ENCODE measurements at places on chromosomes 2 and 18. TPM values are rescaled to one million over a fixed set of nuclear protein-coding genes. Genes with fewer than 3 reads are reported as not detected.

- peak; percentile 77 for DNase-seq
Observed at GRCh38 chr2:74515981-74516633, 1.9 kb downstream of the TLX2 start.

DNA sequence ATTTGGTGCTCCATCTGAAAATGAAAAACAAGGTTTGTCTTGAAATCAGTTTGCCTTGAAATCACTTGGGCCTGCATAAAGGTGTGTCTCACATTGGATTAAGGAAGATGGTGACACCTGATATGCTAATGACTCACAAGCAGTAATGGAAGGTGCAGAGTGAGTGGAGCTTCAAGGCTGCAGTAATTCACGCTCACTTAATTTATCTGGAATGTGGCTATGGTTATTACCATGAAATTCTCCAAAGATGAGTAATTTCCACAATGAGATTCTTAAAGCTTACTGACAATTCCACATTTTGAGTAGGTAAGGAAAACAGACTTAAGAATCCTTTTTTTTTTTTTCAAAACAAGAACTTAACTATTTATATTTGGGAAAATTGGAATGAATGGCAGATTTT, 156.8 kb downstream of the PAX3 start:
- DNase-seq, result no peak

GRCh38 chr2:60558536-60558935, 5.1 kb upstream of the BCL11A start:
- DNase-seq, result no peak

GRCh38 chr2:121707920-121708361, 28.7 kb downstream of the NIFK start:
- DNase-seq, result no peak

DNA sequence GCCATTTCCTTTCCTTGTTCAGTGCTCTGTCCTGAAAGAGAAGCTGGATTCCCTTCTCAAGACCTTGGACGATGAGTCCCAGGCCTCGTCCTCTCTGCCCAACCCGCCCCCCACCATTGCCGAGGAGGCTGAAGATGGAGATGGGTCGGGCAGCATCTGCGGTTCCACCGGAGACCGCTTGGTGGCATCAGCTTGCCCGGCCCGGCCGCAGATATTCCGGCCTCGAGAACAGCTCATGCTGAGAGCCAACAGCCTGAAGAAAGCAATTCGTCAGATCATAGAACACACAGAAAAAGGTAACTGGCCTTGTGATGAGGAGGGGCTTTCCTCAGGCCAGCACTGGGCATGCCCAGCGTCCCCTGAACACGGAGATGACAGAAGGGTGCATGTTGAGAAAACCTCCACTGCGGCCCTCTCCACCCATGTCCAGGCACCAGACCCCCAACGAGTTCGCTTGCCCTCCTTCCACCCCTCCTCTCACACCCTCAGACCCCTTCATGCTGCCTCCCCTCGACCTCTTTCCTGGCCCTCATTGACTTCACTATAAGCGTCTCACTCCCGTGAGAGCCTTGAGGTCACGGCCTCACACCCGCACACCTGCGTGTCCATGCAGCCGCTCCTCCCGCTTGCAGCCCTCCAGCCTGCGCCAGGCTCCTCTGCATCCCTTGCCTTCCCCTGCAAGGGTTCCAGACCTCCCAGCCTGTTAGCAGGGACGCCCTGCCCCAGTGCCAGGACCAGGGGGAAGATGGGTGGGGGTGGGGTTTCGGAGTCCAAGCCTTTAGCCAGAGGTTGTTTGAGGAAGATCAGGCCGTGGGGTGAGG, 95.0 kb downstream of the DGKD start:
- DNase-seq, result peak; percentile 80

DNA sequence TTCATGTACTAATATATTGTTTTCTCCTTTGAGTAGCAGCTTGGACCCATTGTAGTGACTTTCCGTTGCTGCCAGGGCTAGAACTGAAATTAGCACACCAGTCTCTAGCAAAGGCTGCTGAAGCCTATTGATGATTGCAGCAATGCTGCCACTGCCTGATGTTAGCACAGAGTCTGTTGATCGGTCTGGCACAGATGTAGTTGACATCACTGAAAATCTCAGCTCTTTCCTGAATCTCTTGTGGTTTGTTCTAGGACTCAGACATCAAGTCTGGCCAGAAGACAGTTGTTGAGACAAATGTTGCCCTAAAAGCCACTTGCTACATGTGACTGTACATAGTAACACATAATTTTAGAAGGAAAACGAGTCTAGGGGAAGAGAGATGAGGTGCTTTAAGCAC, 47.2 kb downstream of the VAPA start:
- no peak for DNase-seq

GRCh38 chr2:46181306-46181705, 115.9 kb upstream of the EPAS1 start:
- DNase-seq, result no peak

- DNase-seq, result no peak
Observed at GRCh38 chr2:144493027-144493809, 26.7 kb downstream of the ZEB2 start.

- DNase-seq, result no peak
Observed at GRCh38 chr2:103289105-103289725, 527.4 kb downstream of the TMEM182 start.

DNA sequence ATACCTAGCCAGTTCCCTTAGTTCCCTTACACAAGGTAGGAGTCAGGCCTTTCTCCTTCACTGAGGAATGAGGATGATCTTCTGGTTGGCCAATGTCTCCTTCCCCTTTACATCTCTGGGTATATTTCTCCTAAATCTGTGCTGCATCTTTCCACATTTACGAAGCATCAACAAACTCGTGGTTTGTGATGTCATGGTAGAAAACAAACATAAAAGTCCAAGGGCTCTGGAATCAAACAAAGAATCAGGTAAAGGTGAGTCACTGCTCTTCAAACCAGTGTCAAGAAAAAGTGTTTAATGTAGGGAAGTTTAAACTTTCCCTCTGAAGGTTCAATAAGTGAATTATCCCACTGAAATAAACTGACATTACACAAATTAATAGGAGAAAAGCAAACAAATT, 122.9 kb downstream of the METTL8 start:
- no peak for DNase-seq

GRCh38 chr2:14348247-14348646, 284.3 kb upstream of the LRATD1 start:
- no peak for DNase-seq

GRCh38 chr18:54956506-54956905, 2.8 kb downstream of the CCDC68 start:
- no peak for DNase-seq

DNA sequence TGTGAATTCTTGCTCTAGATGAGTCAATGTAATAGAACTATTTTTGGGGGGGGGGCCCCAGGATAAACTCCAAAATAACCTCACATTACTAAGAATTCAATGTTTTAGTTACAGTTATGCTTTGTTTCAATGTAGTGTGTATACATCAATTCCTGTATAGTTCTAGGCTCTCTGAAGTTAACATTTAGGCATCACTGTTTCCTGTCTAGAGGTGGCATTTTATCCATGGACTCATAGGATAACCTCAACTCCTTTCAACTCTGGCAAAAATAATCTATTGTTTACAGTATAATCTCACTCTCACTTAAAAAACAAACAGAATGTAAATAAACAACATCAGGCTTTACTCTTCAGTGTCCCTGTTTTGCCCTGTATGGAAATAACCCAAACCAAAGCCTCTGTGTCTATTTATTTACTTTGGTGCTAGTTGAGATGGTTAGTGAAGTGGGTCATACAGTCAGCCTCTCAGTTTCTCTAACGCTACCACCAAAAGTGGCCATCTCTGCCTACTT, 79.3 kb upstream of the MMADHC start:
- no peak for DNase-seq

- no peak for DNase-seq
Observed at GRCh38 chr2:70123829-70124116, 36.5 kb downstream of the PCBP1 start.

DNA sequence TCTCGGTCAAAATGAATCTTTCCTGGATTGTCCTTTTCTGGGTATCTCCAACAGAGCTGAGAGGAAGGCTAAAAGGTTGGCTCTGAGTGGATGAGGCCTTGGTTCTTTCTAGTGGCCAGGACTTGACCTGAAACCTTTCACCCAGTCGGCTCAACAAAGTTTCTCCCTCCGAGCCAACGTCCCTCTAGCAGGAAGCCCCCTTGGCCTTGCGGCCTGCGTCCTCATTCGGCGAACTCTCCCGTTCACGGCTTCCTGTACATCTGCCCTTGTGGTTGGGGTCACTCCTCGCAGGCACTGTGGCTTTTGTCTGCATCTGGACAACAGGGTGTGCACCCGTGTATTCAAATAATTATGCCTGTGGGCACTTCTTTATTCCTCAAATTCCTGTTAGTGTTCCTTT, 9.4 kb upstream of the SIX3 start:
- no peak for DNase-seq

DNA sequence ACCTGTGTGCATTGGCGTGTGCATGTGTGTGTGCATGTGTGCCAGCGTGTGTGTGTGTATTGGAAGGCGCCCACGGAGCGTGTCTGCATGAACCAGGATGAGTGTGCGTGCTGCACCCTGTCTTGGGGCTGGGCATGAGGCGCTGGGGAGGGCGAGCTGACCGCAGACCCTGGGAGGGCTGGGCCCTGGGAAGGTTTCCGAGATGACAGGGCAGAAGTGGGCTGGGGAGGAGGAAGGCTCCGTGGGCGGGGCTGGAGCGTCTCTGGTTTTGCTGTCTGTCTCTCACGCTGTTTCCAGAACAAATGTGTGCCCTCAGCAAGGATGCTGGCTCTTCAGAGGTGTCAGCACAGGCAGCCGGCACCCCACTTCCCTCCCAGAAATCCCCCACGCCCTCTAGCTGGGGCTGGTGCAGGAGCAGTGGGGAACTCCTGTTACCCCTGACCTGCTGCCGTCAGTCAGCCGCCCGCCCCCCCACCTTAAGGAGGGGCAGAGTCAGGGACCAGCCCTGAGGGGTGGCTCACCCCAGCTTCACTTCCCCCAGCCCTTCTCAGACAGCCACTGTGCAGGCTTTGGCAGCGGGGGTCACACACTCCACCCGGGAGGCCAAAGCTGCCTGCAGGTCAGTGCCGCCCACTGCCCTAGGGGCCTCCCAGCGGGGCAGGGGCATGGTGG, at the start of gene GPR35:
GPR35 (plus strand) TSS at position 531 of the 672 bp plus-strand sequence. CDS start 4,473 bp downstream, outside the sequence.
- no peak for DNase-seq

DNA sequence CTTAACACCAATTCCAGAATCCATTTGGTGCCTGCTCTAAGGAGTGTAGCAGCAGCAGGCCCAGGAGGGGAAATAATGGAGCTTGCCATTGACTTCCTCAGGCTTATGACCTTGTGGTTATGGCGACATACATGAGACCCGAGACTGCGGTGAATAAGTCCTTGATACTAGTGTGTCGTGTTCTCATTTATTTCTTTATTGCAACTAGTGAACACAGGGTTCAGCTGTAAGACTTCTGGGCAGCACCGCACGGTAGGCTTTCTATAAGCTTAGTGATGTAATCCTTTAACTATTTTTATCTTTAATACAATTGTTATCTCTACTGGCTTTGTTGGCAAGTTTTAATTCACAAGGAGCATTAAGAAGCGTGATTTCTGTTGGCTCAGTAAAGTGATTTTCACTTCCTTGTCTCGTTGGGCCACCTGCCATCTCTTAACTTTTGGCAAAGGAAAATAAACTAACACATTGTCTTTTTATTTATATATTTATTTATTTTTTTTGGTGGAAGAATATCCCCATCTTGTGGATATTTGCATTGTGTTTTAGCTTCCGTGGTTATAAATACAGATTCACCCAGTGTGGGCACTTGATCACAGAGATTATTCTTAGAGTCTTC, 139.8 kb downstream of the LTBP1 start:
- no peak for DNase-seq

DNA sequence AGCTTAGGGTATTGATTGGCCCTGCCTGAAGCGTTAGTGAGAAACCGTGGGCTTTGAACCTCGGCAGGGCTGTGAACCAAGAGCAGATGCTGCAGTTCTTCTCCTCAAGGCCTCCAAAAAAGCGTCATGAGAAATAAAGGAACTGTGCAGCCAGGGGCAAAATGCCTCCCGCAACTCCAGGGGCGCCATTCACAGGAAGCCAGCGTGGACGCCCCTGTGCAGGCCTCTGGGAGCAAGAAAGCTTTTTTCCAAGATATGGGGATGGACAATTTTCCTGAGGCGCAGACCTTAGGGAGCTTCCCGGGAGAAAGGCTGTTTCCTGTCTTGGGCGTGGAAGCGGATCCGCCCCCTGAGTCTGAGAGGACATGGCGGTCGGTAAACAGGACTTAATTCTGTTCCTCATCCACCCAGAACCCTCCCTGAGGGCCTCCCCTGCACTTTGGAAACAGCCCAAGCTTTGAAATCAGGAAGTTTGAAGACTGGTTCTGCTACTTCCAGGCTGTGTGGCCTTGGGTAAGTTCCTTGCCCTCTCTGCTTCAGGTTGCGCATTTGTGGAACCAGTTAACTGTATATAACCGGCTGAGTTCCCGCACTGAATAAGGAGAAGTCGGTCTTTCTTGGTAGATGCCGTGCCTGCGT, 29.6 kb upstream of the CABLES1 start:
- DNase-seq, result no peak

GRCh38 chr18:9530226-9531009, 55.1 kb downstream of the RALBP1 start:
- DNase-seq, result no peak

- DNase-seq, result no peak
Observed at GRCh38 chr2:179341152-179341866, 76.7 kb upstream of the SESTD1 start.

GRCh38 chr2:141611981-141612380, 518.8 kb downstream of the LRP1B start:
- no peak for DNase-seq

- DNase-seq, result peak; percentile 50
Observed at GRCh38 chr2:128315122-128315828, 3.4 kb downstream of the HS6ST1 start.

DNA sequence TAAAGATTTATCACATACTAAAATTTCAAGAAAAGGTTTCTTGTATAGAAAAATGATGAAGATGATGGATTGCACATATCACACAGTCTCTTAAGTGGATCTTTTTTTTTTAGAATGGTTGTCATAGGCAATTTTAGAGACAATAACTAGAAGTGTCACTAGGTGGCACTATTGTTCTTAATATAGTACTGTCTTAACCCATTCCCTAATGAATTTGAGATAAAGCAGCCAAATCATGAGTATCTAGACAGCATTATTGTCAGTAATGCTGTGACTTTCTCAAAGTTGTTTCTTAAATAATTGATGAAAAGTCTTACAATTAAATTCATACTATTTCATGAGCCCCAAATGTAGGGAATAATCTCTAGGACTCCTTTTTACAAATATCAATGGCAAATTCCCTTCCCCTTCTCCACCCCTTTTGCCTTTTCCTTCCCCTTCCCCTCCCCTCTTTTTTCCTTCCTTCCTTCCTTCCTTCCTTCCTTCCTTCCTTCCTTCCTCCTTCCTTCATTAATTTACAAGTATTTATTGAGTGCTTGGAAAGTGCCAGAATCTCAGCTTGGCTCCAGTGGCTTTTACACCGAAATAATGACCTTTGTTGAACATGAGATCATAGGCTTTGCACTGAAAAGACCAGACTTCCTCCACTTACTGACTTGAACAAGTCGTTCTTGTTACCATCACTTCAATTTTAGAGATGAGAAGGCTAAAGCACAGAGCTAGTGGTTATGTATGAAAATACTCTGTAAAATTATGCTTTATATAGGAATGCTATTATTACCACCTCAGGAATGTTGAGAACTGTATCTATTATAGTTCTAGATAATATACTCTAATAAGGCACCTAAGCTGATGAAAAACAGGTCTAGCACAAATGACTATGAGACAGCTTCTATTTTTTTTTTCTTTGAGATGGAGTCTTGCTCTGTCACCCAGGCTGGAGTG, 19.8 kb downstream of the MYL12B start:
- peak; percentile 79 for DNase-seq

Gene MSTN
- 5.2 TPM for total RNA-seq

Gene TMEM247
- not detected for total RNA-seq

Gene CCDC148
- total RNA-seq, result 13.5 TPM

Gene RNU2-63P
- not detected for total RNA-seq

Gene OBSL1
- 43.1 TPM for total RNA-seq

Gene FBXO36
- 8.1 TPM for total RNA-seq

Gene GRB14
- 9.0 TPM for total RNA-seq

Gene MAP3K19
- 3.1 TPM for total RNA-seq

Gene UGT1A3
- not detected for total RNA-seq

Measured in cerebellum (tissue), 4 donors.